ENCODE measurements at places on chromosomes 13 and 19.

DNA sequence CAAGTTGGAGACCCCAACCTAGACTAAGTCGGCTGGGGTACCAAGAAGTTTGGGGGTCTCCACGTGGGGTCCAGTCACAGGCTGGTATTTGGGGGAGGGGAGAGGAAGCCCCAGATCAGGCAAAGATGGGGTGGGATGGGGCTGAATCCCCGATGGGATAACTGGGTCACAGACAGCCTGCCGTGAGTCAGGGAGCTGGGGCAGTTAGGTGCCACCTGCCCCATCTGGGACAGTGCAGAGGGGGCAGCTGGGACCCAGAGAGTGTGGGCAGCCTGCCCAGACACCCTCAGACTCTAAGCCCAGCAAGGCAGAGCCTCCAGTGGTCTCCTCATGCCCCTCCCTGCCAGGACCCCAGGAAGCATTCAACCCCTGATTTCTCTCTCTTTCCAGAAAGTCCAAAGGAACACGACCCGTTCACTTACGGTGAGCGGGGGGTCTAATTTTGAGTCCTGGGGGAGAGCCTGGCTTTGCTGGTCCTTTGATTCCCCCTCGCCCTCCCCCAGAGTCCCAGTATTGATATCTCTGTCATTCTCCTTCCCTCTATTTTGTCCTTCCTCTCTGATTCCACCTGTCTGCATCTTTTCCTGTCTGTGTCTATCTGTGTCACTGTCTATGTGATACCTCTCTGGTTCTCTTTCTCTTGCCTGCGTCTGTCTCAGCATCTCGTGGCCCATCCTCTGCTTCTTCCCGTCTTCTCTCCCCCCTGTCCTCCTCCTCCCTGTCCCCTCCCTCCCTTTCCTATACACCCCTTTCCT is 1.8 kb downstream of the FXYD1 start:
- no peak for DNase-seq

DNA sequence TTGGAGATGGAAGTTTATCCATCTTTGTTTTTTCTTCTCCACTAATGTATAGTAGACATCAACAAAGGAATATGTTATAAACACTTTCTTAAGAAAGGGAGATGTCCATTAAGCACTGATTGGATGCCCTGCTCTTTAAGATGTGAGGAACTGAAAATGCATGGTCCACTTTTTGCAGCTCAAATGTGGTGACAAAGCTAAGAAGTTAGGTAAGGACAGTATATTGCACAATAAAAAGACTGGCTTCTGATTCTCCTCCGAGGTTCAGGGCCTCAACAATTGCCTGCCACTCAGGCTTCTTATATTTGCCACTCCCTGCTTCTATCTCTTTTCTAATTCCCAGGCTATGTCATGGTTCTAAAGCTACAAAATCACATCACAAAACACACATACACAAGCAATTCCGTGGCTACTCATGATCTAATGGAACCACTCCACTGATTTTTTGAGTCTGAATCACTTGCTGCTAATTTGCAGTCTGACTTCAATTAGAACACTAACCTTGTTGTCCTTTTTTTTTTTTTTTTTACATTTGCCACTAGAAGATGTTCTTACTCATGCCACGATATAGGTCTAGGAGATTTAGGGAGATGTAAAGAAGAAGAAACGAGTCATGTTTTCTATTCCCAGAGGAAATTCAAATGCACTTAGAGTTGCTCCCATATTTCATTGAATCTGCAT is 29.6 kb upstream of the TNFSF11 start:
- no peak for DNase-seq

- DNase-seq = no peak
Measured at GRCh38 chr13:110648848-110649421, 33.6 kb downstream of the NAXD start.

- no peak for DNase-seq
Measured at GRCh38 chr13:110290826-110291225, 16.1 kb downstream of the COL4A1 start.

- no peak for DNase-seq
Measured at GRCh38 chr19:2195361-2195760, 31.6 kb downstream of the DOT1L start.

- no peak for DNase-seq
Measured at GRCh38 chr13:96002322-96003131, 50.7 kb downstream of the UGGT2 start.

GRCh38 chr19:37905946-37906868 is at the start of gene WDR87:
Gene WDR87, minus strand, starts transcription at chr19:37906594. Its CDS starts 8,355 bp downstream, at chr19:37898239.
- peak; percentile 53 for DNase-seq

GRCh38 chr13:76663592-76664335 is 222.4 kb downstream of the KCTD12 start:
- DNase-seq = no peak

DNA sequence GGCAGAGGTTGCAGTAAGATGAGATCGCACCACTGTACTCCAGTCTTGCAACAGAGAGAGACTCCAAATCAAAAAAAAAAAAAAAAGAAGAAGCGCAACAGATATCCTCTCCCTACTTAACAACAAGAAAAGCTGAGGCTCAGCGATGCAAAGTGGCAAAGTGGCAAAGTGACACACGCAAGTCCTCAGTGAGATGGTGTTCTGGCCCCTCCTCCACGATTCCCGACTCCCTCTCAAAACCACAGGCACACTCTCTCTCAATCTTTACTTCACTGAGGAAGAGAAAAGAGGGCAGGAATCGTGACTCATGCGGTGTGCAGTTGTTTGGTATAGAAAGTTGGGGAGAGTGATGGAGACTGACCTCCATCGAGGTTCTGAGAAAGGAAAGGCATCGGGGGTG is 12.6 kb downstream of the FFAR2 start:
- DNase-seq = no peak

DNA sequence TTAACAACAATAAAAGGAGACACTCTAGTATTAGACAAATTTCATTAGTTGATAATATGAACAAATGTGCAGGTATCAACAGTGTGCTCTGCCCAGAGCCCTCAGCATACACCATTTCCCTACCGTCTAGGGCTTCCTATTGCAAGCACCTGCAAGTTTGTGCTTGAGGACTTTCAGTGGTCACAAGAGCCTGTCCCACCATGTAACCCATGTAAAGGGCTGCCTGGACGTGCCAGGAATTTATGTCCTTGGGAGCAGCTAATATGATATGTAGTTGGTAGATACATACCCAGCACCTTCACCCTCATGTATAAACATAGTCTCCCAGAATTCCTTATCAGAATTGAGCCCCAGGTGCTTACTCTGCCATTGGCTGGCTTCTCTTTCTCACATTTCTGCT is 128.0 kb downstream of the UFM1 start:
- no peak for DNase-seq

DNA sequence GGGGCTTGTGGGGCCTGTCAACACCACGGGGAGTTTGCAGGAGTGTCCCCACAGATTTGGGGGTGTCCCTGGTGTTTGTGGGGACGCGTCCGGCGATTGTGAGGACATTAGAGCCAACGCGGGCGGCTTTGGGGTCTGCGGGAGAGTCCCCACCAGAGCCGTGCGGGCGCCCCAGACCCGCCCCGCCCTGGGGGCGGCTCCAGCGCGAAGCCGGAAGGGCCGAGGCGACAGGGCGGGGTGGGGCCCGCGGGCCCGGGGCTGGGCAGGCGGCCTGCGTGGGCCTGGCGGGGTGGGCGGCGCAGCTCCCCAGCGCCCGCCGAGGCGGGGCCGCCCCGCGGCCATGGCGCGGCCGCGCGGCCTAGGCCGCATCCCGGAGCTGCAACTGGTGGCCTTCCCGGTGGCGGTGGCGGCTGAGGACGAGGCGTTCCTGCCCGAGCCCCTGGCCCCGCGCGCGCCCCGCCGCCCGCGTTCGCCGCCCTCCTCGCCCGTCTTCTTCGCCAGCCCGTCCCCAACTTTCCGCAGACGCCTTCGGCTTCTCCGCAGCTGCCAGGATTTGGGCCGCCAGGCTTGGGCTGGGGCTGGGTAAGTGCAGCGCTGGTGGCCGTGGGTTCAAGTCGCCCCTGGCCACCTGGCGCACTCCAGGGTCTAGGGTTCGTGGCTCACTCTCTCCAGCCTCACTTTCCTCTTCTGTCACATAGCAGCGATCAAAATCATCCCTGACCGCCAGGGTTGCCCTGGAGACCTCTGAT is 10.3 kb downstream of the PDE4A start:
- DNase-seq = no peak

DNA sequence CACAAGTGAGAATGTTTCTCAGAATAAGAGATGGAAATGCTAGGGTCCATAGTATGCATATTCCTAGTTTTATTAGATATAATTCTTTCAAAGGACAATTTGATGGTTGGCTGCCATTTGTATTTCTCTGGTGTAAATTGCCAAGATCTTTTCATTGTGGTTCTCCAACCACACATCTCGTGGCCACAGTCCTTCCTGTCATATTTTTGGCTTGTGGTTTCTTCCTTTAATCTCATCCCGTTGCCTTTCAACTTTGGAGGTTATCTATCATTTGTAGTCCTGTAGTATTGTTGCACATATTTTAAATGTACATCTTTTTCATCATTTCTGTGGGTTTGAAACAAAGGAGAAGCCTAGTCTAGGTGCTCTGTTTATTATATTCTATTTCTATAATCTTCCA is 61.2 kb downstream of the WASF3 start:
- DNase-seq = no peak

- DNase-seq = no peak
Measured at GRCh38 chr13:38905081-38905480, 85.5 kb downstream of the STOML3 start.

DNA sequence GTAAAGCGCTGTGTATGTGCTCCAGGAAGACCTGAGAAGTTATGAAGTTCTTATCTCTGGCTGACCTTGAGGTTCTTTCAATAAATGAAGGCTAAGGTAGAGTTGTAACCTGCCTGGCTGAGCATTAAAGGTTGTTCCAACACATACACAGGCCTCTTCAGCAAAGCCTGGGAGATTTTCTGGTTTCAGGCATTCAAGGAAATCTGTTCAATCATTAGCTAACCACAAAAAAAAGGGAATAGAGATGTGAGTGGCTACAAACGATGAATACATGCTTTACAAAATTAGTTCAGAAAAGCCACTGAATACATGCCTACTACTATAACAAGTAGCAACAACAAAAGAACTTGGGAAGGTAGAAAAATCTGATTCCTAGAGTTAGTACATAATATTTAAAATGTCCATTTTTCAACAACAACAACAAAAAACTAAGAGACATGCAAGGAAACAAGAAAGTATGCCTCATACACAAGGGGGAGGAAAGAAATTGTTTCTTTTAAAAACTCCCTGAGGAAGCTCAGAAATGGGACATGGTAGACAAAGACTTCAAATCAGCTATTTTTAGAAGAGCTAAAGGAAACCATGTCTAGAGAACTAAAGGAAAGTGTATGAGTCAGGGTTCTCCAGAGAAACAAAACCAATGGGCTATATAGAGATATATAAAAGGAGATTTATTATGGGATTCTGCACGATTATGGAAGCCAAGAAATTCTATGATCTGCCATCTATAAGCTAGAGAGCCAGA is 191.5 kb upstream of the IPO5 start:
- no peak for DNase-seq

DNA sequence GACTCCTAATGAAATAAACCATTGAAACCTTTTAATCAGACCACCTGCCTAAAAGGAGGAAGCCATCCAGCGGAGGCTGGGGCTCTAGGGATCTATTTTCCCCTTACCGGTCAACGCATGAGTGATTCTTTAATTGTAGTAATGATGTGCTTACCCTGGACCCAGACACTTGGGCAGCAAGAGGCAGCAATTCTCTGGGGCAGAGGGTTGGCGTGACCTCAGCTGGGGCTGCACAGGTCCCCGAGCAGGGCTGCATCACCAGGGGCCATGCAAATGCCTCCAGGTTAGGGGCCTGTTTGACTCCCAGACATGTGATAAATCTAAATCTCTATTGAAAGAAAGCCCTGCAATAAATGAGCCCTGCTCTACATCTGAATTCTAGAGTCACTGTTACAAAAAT is 194.2 kb upstream of the TSHZ3 start:
- DNase-seq = no peak

DNA sequence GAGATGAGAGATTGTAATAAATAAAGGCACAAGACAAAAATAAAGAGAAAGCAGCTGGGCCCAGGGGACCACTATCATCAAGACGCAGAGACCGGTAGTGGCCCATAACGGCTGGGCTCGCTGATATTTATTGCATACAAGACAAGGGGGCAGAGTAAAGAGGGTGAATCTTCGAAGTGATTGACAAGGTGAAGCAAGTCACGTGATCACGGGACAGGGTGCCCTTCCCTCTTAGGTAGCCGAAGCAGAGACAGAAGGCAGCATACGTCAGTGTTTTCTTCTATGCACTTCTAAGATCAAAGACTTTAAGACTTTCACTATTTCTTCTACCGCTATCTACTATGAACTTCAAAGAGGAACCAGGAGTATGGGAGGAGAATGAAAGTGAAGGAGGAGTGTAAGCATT is 4.6 kb upstream of the PRKCG start:
- DNase-seq = peak; percentile 27

- DNase-seq = peak; percentile 90
Measured at GRCh38 chr19:17469481-17470067, 750 bp upstream of the SLC27A1 start.

DNA sequence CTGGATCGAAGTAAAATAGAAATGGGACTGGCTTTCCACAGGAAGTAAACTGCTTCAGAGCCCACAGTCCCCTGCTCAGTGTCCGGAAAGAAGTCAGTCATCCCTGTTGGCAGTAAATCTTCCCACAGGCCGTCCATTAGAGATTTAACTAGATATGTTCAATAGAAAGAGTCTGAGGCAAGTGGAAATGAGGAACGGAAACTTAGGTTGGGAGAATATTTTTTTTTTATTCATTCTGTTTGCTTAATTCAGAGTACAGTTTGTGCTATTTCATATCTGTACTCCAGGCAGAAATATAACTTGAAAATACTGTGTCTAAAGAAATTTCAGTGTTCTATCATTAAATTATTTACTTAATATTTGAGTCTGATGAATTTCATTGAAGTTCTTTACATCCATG is 22.7 kb downstream of the SLC25A15 start:
- no peak for DNase-seq

DNA sequence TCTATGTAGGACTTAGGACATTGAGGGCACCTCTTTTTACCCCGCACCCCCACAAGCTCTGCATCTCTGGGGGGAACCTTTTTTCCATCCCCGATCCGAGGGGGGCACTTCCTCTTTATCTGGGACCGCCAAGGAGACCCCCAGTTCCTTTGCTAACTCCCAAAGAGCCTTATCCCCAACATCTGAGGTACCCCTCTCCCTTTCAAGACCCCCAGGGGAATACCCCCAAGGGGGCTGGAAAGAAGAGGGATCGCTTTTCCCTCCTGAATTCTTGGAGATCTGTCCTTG is 1.1 kb downstream of the TNFSF9 start:
- DNase-seq = no peak

DNA sequence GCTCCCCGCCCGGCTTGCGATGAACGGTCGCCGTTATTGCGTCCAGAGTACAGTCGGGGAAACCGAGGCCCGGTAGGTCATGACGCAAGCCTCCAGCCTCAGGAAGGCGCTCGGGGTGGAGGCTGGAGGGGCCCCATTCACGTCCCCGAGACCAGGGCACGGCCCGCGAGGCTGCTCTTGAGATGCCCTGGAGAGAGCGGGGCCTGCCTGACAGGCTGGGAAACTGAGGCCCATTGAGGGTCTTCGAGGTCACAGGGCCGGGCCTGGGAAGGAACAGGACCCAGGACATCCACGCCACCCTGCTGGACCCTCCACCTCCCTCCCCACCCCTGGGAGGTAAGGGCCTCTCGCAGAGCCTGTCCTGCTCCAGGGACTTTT is 367 bp downstream of the NDUFS7 start:
- DNase-seq = no peak

- peak; percentile 59 for DNase-seq
Measured at GRCh38 chr13:42041011-42041683, 7.3 kb upstream of the DGKH start.

GRCh38 chr13:106426909-106427308 is 108.6 kb downstream of the EFNB2 start:
- no peak for DNase-seq

GRCh38 chr19:49155005-49155819 is at the start of gene HRC:
Gene HRC, minus strand, starts transcription at chr19:49155396. Its CDS starts 159 bp downstream, at chr19:49155237.
- no peak for DNase-seq

GRCh38 chr19:46446021-46446420 is 17.3 kb upstream of the PNMA8C start:
- DNase-seq = no peak

Data from activated CD4-positive, alpha-beta T cell treated with anti-CD3 and anti-CD28 coated beads, Interleukin-10, Interleukin-2, amounts not matched to agents 100 ng/mL and 50 ng/mL, durations not matched to agents 16 hours and 8 hours (primary cell).